ENCODE measurements at places on chromosomes 7 and 10. TPM values are rescaled to one million over a fixed set of nuclear protein-coding genes. Genes with fewer than 3 reads are reported as not detected.

DNA sequence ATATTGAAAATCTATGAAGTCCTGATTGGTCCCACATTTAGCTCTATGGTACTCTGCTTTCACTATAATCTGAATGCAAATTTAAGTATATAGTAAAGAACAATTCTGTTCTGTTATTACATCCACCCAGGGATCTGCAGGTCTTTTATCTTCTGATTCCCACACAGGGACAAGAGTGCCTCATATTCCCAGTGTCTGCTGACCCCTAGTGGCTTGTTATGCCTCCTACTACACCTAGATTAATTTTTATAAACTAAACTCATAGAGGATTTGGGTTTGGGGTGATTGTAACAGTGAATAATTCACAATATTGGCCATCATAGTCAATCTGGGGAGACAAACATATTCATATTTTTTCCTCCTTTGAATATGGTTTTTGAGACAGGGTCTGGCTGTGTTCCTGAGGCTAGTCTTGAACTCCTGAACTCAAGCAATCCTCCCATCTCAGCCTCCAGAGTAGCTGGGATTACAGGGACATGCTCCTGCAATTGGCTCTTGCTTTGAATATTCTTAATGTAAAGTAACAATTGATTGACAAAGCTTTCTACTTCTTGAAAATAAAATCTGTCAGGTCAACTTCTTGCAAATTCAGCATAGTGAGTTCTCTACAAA is 282.1 kb downstream of the KCND2 start:
- peak; percentile 14 for DNase-seq

- DNase-seq = peak; percentile 42
Observed at GRCh38 chr10:86182150-86182549, 184.4 kb downstream of the GRID1 start.

GRCh38 chr10:119090968-119091367 is 10.4 kb upstream of the EIF3A start:
- no peak for DNase-seq

GRCh38 chr10:57891201-57892006 is 376.3 kb downstream of the IPMK start:
- no peak for DNase-seq

- no peak for DNase-seq
Observed at GRCh38 chr7:89029864-89030263, 234.3 kb upstream of the TEX47 start.

GRCh38 chr10:111117528-111118277 is 40.9 kb downstream of the ADRA2A start:
- no peak for DNase-seq

DNA sequence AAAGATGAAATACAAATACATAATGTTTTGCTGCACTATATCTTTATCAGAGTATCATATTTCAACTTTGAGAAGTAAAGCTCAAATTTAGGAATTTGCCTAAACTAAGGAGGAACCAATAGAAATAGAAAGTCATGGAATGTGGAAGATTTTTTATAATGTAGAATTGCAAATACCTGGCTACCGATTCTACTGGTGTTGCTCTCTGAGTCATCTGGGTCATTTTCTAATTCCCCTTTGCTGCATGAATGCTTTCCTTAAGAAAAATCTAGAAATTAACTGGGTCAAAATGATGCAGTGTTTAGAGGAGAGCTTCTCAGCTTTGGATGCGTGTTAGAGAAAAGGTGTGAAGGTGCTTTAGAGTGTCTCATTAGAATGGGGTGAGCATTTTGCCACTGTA is 568.9 kb upstream of the ANKRD30A start:
- no peak for DNase-seq

- no peak for DNase-seq
Observed at GRCh38 chr10:11441151-11441535, 170.3 kb downstream of the USP6NL start.

DNA sequence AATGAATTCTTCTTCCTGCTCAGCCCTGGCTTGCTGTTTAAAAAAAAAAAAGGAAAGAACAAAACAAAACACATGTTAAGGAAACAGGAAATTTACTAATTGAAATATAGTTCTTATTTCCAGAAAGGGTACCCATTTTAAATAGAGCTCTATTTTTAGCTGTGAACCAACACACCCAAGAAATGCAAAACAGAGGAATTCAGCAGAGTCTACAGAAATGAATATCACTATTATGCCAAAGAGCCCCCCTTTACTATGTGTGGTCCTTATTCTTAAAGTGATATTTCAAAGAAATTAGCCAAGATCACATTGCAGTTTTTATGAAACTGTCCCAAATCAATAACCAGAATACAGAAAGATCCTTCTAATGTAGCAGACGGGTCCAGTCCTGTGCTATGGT is 53.7 kb downstream of the CCDC6 start:
- no peak for DNase-seq

DNA sequence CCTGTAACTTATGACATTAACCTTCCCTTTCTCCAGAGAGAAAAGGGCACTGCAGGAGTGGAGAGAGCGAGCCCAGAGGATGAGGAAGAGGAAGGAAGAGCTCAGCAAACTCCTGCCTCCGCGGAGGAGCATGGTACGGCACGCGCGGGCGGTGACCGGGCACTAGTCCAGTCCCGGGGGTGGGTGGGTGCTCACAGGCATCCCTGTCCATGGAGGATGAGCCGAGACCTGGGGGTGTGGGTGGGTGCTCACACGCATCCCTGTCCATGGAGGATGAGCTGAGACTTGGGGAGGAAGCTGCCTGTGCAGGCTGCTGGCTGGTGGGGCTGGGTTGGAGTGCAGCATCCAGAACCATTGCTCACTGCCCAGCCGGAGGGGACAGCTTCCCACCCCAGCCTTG is 23.8 kb downstream of the LRRC27 start:
- DNase-seq = no peak

DNA sequence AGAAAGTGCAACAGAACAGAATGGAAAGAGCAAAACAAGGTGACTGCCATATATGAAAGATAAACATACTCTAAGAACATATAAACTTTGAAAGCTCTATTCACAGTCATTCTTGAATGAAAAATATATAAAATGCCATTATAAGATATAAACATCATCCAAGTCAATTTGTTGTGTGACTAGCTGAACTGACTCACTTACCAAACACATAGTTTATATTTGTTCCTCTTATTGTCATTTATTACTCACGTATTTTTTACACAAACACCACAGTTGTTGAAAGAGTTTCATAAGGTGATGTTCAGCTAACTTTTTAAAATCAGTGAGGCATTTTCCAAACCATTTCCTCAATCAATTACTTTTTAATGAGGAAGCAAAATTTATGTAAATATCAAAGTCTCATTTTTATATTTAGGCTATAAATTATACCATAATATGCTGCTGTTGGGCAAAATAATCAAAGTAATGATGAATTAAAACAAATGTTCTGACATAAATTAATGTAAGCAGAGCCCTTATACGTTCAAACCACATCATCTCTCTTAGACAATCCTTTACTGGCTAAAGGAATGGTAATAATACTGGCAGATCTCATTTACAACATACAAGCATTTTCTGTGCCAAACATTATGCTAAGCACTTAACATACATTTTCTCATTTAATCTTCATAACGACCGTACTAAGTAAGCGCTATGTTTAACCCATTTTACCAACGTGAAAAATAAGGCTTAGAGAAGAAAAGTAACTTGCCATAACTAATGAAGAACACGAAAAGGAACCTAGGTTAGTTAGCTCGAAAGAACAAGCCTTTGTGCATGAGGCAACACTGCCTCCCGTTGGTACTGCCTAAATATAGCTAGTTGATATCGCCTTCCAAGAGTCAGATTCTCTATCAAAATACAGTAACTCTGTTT is 7.3 kb downstream of the LRRN3 start:
- no peak for DNase-seq

DNA sequence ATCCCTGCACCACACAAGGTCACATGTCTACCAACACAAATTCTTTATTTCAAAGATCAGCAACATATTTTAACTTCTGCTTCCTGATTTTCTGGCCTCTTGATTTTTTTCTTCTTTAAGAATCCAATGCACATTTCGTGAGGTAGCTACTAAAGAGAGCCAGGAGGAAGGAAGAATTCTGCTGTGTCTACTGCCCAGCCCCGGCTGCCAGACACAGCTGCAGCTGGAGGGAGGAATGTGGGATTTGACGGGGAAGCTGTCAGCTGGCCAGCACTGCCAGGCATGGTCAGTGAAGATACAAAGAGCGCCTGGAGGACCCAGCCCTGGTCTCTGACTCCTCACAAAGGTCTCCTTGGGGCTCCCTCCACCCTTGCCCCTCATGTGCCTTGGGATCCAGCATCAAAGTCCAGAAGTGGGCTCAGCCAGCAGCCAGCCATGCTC is 6.9 kb upstream of the AOC1 start:
- DNase-seq = no peak

- DNase-seq = no peak
Observed at GRCh38 chr7:122384528-122384927, 80.0 kb upstream of the FEZF1 start.

DNA sequence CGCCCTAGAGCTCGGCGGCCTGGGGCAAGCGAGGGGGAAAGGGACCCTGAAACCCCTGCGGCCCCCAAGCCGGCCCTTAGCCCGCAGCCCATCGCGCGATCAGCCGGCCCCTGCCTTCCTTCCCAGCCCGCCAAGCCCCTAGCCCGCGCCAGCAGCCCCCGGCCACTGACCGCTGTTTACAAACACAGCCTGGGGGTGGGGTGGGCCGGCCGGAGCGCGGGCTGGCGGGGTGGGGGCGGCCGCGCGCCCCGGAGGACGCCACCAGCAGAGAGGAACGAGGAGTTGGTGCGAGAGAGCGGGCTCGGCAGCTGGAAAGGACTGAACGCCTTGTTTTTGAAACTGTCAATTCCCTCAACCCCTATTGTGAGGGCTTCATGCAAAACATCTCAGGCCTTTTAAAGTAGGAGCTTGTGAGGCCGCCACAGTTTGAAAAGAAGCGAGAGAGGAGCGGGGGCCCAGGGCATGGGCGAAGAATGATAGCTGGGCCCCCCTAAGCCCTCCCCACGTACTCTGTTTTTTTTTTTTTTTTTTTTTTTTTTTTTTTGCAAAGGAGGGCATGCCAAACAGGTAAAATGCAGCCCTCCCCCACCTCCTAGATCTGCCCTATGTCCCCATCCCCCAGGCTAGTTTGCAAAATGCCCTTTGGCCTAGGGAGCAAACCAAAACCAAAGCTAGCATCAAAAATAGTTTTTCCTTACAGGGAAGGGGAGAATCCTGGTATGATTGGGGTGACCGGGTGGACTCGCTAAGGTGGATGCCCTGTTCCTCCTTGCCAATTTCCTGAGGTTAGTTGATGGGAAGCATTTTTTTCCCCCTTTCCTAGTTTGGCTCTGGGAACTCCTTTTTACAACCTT is 15.0 kb downstream of the SKIDA1 start:
- DNase-seq = peak; percentile 64

DNA sequence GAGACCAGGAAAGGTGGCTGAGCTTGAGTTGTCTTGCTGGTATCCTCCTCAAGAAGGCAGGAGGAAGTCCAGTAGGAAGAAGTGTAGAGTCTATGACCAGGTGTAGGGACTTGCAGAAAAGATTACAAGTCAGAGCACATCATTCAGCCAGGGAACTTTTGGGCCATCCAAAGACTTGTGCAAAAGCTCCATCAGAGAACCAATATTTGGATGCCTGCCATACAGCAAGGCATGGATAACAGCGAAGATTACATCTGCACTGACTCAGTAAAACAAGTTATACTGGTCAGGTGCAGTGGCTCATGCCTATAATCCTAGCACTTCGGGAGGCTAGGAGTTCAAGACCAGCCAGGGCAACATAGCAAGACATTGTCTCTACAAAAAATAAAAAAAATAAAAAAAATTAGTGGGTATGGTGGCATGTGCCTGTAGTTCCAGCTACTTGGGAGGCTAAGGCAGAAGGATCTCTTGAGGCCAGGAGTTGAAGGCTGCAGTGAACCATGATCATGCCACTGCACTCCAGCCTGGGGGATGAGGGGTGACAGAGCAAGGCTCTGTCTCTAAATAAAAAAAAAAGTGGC is 13.2 kb upstream of the NMT2 start:
- DNase-seq = no peak

DNA sequence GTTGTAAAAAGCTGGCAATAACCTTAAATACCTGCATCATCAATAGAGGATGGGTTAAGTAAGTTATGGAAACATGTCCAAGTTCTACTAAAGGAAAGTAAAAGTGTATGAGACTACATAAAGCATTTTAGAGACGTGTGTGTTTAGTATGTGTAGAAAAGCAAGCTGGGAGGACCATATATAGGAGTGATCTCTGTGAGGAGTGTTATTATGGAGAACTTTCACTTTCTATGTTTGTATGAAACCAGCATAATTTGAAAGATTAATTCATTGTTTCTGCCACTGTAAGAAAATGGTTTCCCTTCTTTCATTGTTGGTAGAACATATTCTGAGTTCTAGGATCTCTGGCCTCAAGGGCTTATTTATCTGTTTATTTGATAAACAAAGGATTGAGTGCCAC is 19.2 kb upstream of the PDLIM1 start:
- DNase-seq = no peak

GRCh38 chr10:78954689-78955088 is 114.1 kb upstream of the ZMIZ1 start:
- no peak for DNase-seq

GRCh38 chr10:3468919-3469638 is 296.5 kb upstream of the PITRM1 start:
- DNase-seq = peak; percentile 46

DNA sequence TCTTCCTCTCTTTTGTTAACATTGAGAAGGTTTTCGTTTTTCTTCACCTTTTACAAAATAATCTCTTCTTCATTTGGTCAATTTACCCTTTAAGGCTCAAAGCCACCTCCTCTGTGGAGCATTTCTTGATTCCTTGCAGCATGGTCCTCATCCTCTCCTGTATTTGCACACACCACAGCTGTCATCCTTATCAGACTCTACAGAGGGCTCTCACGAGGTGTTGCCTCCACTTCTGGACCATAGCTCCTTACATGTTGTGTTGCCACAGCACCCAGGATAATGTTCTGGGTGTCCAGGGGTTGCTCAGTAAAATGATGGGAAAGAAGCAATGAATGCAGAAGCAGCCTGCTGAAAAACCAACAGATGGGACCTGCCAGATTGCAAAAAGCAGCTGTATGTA is 192.8 kb downstream of the SH2D4B start:
- no peak for DNase-seq

GRCh38 chr7:30923774-30924413 is 12.2 kb downstream of the AQP1 start:
- DNase-seq = no peak

- DNase-seq = no peak
Observed at GRCh38 chr10:113244750-113245149, 294.7 kb downstream of the TCF7L2 start.

DNA sequence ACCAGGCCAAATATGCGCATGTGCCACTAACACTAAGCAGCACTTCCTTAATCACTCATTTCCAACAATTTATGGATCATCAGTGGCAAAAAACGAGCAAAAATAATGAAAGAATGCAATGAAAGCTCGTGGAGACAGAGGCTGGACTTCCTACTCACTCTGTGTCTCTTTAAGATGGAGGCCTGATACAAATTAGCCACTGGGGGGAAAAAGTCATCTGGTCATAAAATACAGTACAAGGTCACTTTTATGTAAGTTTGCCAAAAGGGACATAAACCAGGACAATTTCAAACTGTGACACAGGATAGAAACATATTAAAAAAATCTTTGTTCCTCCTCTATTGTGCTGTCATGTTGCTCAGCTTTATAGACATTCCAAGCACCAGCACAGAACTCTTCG is 101.7 kb downstream of the LMBR1 start:
- DNase-seq = no peak

- DNase-seq = no peak
Observed at GRCh38 chr7:12249706-12250105, 38.6 kb downstream of the TMEM106B start.

GRCh38 chr7:74202841-74203556 is 6.8 kb upstream of the LAT2 start:
- DNase-seq = no peak

Gene TRPV5
- total RNA-seq = not detected

Gene CCDC3
- 18.8 TPM for total RNA-seq

Gene RHBDD2
- total RNA-seq = 34.2 TPM

Gene SPDYE2
- total RNA-seq = not detected

Gene CYP2C18
- under 0.01 TPM for total RNA-seq

Gene PTPRZ1
- 138 TPM for total RNA-seq

All from frontal cortex (tissue), 4 donors.